ENCODE measurements at places on chromosomes 3 and 15.

DNA sequence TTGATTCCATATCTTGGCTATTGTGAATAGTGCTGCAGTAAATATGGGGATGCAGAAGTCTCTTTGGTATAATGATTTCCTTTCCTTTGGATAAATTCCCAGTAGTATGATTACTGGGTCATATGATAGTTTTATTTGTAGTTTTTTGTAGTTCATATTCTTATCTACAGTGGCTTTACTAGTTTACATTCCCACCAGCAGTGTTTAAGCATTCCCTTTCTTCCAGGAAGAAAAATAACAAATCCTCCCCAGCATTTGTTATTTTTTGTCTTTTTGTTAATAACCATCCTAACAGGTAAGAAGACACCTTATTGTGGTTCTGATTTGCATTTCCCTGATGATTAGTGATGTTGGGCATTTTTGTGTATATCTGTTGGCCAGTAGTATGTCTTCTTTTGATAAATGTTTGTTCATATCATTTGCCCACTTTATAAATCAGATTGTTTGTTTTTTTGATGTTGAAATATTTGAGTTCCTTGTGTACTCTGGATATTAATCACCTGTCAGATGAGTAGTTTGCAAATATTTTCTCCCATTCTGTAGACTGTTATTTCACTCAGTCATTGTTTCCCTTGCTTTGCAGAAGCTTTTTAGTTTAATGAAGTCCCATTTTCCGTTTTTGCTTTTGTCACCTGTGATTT is 163.3 kb upstream of the THRB start:
- DNase-seq: no peak

GRCh38 chr15:56017920-56018319 is 24.5 kb upstream of the NEDD4 start:
- DNase-seq: no peak

- no peak for DNase-seq
Observed at GRCh38 chr3:10428406-10429091, 76.8 kb downstream of the ATP2B2 start.

- DNase-seq: no peak
Observed at GRCh38 chr3:110246796-110247376, 824.7 kb upstream of the NECTIN3 start.

DNA sequence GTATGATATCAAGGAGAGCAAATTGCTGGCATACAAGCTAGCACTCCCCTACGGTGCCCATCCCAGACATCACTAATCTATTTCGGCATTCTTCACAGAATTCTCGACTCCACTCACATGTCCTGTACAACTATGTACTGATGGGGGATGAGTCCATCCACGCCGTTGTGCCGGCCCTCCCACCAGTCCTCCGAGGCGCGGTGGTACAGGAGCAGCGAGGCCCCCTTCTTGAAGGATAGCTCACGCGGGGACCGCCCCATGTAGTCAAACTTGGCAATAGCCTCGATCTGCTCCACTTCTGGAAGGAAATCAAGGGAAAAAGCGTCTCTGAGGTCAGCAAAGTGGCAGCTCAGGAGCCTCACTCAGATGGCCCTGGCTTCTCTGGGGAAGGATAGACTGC is 31.0 kb upstream of the RAD18 start:
- no peak for DNase-seq

DNA sequence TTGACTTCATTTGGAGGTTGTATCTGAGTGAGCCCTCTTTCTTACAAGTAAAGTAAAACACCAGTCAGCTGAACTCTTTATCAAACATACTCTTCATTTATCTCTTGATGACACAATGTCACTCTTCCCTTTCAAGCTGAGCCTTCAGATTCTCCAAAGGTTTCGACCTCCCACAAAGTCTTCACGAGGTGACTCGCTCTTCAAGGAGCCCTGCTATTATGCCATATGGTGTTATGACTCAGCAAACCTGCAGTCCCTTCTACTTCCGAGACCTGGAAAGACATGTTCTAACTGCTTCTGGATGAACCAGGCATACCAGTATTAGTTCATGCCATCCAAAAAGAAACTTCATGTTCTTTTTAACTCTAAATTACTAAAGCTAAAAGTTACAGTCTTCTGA is 23.1 kb downstream of the AADAC start:
- no peak for DNase-seq

DNA sequence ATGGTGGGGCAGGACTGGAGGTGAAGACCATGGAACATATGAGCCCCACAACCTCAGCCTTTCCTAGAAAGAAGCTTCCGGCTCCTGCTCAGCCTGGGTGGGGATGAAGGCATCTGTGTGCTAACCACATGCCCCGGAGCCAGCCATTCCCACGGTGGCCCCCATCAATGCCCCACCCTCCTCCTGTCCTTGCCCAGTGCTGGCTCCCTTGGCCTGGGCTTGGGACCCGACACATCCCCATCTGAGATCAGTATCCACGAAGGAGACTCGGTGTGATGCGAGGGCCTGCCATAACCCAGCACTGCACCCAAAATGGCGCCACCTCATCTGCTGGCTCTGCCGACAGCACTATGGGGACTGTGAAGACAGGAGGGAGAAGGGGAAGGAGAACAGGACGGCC is 16.5 kb upstream of the PLXND1 start:
- no peak for DNase-seq

DNA sequence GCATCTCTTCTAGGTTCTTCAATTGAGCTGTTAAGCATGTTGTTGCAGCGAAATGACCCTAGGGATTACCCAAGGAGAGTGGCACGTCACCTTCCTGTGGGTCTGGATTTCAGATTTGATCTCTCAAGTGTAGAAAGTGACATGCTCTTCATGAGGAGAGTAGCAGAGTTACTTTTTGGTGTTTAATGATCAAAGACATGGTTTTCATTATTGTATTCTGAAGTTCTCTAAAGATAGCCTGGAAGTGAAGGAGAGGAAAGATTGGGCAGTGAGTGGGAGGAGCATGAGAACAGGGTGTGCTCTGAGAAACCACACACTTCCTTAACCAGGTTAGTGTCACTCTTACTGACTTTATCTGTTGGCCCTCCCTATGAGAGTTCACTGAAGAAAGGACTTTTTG is 153.6 kb downstream of the AKAP13 start:
- no peak for DNase-seq

DNA sequence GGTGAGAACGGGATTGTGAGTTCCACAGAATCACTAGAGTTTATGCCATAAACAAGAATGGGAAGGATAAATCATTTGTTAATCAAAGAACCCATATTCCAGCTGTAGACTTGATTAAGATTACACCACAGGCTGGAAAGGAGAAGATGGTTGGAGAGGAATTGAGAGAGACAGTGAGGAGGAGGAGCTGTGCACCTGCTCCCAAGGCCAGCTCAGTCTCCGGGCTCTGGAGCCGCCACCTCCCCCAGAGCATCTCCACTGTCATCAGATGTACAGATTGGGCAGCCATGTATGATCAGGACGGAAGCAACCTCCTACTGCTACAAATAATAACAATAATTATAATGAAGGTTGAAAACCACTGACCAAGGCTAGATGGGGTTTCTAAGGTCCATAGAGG is 170.0 kb downstream of the MINAR1 start:
- DNase-seq: no peak

GRCh38 chr15:55659481-55659880 is 71.3 kb upstream of the PYGO1 start:
- no peak for DNase-seq

DNA sequence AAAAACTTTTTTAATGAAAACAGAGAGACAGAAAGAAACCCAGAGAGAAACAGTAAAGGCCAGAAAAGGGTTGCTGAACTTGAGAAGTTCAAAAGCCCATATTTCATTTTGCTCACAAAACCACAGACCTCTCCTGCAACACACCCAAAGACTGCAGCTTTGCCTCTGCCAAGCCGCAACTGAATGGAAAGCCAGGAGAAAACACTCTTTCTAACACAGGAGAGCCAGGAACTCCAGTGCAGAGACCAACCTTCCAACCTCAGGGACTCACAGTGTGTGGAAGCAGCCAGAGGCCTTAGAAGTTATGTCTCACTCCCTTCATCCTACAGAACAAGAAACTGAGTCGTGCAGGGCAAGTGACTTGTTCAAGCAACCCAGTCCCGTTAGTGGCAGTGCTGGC is 163.1 kb upstream of the HES1 start:
- DNase-seq: no peak

DNA sequence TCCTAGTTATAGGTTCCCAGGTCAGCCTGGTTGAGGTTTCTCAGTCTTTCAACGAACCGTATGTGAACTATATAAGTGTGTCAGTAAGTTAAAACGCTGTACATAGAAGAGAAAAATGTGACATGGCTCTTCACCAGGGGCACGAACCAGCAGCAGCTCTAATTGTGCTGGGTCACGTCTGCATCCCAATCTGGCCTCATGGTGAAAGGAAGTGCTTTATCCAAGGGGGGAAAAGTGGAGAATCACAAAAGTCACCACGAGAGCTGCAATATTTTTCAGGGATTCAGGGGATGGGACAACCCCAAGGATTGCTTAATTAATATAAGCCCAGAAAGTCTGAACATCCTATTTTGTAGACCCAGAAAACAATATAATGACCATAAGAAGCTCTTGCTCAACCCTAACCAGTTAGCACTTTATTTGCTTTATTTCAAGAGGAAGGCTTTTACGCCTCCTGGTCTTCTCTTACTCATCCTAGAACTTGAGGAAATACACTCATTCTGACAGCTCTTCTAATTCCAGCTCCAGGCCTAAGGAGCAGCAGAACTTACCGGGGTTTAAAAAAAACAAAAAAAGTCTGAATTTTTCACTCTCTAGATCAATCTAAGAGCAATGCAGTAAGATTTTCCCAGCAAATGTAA is 16.5 kb downstream of the ANXA2 start:
- no peak for DNase-seq

DNA sequence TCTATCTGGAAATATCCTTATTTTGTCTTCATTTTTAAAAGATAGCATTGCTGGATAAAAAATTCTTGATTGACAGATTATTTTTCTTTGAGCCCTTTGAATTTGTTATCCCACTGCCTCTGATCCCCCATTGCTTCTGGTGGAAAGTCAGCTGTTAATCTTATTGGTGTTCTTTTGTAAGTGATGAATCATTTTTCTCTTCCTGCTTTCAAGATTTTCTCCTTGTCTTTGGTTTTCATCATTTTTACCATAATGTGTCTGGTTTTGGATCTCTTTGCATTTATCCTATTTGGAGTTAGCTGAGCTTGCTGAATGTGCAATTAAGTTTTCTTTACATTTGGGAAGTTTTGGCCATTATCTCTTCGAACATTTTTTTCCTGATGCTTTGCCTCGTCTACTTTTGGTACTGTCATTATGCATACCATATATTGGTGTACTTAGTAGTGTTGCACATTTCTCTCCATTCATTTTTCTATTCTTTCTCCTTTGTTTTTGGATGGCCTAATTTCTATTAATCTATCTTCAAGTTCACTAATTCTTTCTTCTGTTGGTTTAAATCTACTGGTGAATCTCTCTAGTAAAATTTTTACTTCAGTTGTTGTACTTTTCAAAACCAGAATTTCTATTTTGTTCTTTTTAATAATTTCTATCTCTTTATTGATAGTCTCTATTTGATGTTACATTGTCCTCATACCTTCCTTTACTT is 440.0 kb upstream of the PROK2 start:
- no peak for DNase-seq

GRCh38 chr15:71761649-71762048 is 48.7 kb upstream of the NR2E3 start:
- no peak for DNase-seq

DNA sequence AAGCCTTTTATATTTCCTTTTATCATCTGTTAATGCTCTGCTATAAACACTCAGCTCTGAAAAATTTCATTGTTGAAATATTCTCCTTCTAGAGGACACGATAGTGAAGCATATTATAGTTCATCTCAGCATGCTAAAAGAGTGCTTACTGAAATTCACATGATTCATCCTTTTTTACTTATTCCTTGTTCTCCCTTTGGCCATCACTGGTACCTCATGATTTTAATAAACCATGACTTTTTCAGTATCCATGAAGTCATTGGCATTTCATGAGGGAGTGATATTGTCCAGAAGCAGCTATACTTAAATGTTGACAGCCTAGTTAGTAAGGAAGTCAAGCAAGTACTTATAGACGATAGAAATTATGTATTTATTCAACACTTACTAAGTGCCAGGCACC is 112.7 kb downstream of the PROS1 start:
- DNase-seq: no peak

DNA sequence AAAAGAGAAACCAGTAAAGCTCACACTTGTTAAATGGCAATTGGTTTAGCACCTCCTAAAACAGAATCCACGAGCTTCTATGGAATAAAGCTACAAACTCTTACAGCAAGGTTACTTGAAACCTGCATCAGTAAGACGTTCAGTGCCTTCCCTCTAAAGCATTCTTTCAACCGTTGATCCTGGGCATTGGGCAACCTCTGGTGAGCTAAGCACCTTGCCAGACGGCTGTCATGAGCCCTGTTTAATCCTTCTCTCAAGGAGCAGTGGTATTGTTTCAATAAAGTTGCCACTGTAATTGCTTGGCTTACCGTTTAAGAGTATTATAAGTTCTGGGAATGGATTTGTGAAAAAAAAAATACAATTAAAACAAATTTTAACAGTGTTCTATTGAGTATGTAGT is 75.0 kb downstream of the COL8A1 start:
- DNase-seq: no peak

Data from thoracic aorta (tissue), 2 donors.